ENCODE measurements at places on chromosomes 4 and X.

- DNase-seq = no peak
Observed at GRCh38 chr4:119666653-119667091, 38.1 kb upstream of the PDE5A start.

DNA sequence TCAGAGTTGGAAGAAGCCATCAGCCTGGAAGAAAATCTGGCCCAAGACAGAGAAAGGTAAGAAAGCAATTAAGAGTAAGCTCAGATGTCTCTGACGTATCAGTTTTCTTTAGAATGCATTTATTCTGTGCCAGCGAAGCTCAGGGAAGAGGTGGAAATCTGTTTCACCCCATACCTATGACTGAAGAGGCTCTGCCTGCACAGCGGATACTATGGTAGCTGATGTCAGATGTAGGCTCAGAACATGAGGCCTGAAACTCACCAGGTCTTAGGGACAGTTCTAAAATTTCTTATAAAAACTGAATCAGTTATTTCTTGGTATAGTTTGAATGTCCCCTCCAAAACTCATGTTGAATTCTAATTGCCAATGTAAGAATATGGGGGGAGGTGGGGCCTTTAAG, 30.9 kb downstream of the VEGFC start:
- DNase-seq = no peak

- no peak for DNase-seq
Observed at GRCh38 chr4:10109995-10110670, 6.5 kb downstream of the WDR1 start.

- DNase-seq = no peak
Observed at GRCh38 chrX:20729416-20729815, 462.7 kb upstream of the RPS6KA3 start.

- DNase-seq = no peak
Observed at GRCh38 chr4:33381816-33382215, 2661.6 kb downstream of the PCDH7 start.

GRCh38 chr4:122710434-122711308, 21.8 kb upstream of the BBS12 start:
- no peak for DNase-seq

Data from stimulated activated CD8-positive, alpha-beta memory T cell treated with anti-CD3 and anti-CD28 coated beads, Interleukin-7, amount 100 ng/mL, for 1 hour (primary cell).